ENCODE measurements at places on chromosomes 16 and 17.

DNA sequence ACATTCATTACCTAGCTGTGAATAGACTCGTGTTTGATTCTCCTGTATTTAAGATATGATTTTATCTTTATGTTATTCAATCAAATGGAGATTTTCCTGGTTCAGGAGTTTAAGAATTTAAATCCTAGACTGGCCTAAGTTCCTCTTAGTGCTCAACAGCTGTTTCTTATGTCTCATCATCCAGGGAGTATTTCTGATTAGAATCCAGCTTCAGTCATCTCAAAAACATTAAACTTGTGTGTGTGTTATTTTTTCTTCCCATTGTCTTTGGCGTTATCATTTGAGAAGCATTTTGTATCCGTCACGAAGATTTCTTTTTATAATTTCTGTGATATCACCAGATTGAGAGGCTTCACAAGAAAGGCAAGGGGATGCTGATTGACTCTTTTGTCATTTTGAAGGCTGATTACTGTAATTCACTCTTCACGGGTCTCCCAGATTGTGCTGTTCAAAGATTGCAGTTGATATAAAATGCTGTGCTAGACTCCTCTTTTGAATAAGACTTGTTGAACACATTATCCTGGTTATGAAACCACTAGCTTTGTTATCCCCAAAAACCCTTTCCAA lies 204.8 kb downstream of the CDH8 start:
- no peak for DNase-seq

- DNase-seq, result no peak
These were observed 20.2 kb downstream of the ANKS3 start for GRCh38 chr16:4713663-4714501.

DNA sequence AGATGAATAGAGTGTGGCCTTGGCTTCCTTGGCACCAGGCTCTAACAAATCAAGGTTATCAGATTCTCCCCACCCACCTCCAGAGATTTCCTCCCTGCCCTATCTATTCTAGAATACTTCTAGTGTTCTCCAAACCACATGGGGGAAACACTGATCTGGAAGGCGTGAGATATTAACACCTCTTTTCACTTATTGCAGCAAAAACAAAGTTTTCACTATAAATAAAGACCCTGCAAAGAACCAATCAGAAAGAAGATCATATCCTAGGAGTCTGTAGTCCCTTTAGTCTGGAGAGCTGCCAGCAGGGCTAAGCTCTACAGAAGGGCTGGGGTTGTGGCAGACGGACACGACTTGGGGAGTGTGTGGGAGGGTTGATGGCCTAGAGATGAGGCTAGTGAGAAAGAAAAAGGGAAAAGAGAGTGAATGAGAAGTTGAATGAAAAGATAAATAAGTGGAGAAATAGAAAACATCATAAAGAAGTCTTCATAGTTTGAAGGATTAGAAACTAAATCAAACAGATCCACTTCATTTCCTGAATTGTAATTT lies 8.6 kb upstream of the SKAP1 start:
- no peak for DNase-seq

DNA sequence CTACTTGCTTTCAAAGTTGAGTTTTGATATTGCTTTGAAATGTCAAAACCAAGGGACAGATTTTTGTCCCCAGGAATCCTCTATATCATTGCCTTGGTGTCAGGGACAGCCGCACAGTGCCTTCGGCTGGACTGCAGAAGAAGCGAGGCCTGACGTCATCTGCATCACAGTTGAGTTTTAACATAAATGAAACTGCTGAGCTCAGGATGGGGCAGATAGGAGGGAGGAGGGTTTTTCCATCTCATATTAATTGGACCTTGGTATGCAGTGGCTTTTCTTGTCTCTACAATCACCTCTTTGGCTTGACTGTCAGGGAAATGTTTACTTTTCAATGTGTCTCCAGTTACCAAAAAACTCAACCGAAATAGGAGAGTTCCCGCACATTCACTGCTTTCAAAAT lies 111.3 kb downstream of the AATF start:
- DNase-seq, result no peak

DNA sequence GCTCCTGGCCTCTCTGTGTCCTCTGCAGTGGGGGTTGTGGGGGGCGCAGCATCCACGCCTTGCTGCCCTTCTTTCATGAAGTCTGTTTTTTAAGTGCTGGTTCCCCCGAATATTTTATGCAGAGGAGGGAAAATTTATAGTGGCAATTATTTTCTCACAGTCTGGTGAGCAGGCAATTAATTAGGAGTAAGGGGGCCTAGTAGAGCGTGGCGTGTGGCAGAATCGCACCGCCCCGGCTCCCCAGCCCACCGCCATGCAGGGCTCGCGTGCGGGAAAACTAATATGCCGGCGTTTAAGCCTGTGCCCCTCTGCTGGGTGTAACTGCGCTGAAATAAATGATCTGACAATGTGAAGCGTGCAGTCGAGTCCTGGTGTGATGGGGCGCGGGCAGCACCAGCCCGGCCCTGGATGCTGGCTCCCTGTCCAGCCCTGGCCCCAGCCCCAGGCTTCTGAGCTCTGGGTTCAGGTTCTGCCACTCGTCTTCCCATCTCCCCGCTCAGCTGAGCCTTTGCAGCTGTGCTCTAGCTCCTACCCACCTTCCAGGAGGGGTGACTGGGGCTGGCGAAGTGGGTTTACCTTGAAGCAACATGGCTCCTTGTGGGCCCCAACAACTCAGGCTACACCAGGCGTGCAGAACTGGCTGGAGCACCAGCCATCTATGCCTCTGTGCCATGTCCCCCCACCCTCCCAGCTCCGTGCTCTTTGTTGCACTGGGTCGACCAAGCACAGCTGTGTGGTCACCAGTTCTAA lies 13.8 kb downstream of the ENGASE start:
- no peak for DNase-seq

- peak; percentile 31 for DNase-seq
These were observed 690 bp downstream of the RHOT1 start for GRCh38 chr17:32142857-32143526.

DNA sequence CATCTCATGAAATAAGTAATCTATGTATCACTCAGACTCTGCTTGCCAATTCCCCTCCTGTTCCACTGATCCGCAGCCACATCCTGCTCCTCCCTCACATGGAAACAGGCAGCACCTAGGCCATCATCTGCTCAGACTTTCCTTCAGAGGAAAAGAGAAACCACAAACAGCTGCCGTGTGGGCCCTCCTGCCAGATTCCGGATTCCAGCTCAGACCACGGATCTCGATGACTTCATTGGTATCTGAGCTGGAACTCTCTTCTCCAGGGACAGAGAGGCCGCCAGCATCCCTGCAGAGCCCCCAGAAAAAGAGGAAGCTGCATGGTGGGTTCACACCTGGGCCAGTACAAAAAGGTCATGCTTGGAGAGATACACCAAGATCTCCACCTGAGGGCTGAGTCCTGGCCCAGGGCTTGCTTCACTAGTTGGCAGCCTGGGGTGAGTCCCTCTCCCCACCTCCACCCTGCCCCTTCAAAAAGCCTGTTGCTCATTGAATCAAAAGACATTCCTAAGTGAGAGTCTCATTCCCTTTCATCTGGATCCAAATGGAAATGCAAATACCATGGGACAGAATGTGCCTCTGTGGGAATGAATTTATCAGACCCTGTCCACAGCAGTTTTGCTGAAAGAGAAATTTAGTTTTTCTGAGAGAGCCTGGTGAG lies 47.2 kb downstream of the HOXB1 start:
- peak; percentile 93 for DNase-seq

- DNase-seq, result peak; percentile 77
These were observed 67.4 kb downstream of the MED13 start for GRCh38 chr17:61997664-61998063.

DNA sequence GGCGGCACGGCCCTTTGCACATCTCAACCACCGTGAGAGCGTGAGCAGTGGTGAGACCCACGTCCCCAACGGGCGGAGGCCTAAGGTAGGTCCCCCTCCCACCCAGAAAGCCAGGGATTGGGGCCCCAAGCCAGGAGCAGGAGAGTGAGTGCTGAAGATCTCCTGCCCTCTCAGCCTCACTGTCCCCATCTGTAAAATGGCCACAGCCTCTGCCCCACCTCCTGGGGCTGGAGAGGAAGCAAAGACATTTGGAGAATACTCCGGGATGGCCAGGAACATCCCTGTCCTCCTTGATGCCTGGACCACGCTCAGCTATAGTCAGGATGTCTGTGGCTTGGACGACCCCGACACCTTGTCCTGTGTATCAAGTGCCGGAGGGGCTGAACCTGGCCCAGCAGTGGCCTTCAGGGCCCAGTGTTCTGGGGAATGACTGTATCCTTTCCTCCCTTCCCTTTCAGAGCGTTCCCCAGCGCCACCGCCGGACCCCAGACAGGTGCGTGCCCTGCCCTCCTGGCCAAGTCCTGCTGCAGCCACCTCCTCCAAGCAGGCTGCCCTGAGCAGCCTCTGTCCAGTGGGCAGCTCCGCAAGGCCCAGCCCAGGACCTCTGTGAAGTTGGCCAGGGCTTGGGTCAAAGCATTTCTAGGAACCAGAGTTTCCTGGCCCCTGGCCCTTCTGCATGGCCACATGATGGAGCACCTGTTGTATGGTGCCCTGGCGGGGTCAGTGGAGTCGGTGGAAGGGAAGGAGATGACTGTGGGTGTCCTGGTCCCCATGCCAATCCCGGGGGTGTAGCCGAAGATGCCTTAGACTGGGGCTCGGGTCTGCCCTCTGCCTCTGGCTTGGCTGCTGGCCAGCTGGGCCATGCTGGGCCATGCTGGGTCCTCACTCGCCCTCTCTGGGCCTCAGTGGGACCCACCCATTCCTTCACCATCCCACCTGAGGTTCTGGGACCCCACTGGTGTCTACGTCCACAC lies 38.4 kb downstream of the ADCY7 start:
- no peak for DNase-seq

- no peak for DNase-seq
These were observed 1410.9 kb upstream of the CDH8 start for GRCh38 chr16:63447121-63447520.

- DNase-seq, result peak; percentile 84
These were observed 2.1 kb downstream of the ACE start for GRCh38 chr17:63478814-63479494.

DNA sequence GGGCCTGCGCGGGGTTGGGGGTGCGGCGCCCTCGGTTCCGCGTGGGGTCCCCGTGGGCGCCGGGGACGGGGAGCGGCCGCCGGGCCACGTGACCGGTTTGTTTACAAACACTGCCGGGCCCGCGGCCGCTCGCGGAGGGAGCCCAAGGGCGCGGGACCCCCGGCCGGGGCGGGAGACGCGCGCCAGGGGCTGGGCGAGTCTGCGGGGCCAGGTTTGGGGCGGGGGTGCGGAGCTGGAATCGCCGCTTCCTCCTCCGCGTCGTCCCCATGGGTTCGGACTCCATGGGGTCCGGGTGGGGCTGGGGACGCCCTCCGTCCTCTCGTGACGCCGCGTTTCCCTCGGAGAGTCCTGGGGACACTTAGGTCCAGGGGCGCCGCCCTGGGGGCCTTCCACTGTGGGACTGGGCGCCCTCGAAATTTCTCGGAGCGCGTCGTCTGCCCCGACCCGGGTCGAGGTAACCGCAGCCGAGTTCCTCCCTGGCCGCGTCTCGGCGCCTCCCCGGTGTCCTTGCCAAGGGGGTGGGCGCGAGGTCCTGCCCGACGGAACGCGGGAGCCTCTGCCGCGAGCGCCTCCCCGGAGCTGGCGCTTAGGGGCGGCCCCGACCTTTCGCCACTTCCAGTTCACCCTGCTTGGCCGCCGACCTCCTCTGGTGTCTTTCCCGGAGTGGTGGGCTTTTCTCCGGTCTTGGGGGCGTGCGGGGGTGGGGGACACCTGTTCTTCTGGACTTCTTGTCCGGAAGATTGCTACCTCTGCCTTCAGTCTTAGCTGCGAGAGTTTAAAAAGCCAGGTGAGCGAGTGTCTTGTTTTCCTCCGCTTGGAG lies 684 bp downstream of the YPEL2 start:
- DNase-seq, result no peak

- no peak for DNase-seq
These were observed at the start of gene KRTAP16-1 for GRCh38 chr17:41308918-41309359. Gene KRTAP16-1 (minus strand): TSS chr17:41309309. CDS start chr17:41309253, 56 bp downstream.

DNA sequence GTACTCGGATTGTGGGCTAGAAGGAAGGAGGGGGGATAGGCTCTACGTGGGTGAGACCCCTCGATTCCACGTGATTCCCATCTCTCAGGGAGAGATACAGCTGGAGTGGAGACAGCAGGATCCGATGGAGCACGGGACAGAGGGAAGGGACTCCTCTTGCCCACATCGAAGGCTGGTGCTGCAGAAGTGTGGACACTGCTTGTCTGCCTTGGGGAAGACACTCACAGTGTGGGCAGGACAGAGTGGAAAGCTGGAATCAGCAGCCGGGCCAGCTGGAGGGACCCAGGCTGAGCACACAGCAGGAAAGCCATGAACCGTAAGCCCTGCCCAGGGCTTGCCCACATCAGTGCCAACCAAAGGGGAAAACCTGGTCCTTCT lies 42.1 kb upstream of the RPH3AL start:
- no peak for DNase-seq

DNA sequence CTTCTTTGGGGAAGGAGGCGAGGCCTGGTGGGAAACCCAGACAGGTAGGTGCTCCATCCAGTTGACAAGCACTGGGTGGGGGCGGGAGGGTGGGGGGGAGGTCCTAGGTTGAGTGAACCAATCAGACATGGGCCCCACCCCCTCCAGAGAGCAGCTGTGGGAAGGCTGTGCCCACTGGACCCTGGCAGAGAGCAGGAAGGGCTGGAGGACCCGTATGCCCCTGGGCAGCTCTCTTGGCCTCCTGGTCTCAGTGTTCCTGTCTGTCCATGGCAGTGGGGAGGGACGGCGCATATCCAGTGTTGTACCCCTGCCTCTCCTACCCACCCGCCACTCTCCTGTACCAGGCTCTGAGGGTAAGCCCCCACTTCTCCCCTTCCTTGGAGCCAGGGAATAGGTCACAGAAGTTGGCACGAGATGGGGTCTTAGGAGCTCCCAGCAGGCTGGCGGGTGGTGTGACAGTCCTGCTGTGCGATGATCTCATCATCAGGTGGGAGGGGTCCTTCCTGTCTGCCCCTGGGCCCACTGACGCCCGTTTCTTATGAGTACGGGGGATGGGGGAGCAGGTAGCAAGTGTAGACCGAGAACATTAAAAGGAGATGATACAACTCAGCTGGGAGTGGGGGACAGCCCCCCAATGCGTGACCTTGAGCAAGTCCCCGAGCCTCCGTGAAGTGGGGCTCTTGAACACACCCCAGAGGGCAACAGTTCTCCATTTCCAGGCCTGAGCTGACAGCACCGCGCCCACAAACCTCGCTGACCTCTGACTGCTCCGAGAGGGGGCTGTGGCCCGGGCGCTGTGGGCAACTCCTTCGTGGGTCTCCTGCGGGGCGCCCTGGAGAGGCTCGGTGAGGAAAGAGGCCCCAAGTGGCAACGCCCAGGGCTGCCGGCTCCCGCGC lies 1.2 kb upstream of the ZFPM1 start:
- DNase-seq, result no peak

- DNase-seq, result no peak
These were observed 23.2 kb downstream of the ZNF213 start for GRCh38 chr16:3158026-3158509.

DNA sequence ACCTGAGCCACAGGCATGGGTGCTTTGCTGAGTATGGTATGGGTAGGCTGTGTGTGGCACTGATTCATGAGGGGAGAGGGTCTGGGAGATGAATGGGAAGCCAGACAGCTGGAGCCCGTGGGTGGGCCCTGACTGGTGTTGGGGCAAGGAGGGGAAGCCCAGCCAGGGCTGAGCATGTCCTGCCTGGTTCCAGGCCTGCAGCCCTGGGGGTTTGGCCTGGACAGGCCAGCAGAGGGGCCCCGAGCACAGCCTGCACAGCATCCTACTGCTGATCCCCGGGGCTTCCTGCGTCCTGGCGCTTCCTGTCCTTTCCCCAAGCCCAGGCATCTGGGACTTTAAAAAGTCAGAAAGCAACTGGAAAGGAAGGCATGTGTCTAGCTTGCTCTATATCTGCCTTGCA lies 4.6 kb upstream of the MVD start:
- DNase-seq, result no peak
